Psoas muscle (tissue), 8 donors: ENCODE measurements at places on chromosomes 12 and 14. TPM values are rescaled to one million over a fixed set of nuclear protein-coding genes. Genes with fewer than 3 reads are reported as not detected.

MAP3K9 gene
- total RNA-seq = 4.1 TPM

DNA sequence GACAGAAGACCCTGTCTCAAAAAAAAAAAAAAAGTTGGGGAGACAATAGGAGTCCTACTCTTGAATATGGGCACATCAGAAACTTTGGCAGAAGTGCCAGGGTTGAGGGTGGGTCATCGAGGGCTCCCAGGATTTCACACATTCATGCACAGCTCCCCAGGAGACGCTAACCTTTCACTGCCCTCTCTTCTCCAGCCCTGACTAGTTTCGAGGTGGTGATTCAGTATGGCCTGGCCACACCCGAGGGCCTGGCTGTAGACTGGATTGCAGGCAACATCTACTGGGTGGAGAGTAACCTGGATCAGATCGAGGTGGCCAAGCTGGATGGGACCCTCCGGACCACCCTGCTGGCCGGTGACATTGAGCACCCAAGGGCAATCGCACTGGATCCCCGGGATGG is 29.4 kb upstream of the LRP1-AS start:
- H3K27ac ChIP-seq = no peak overlapping the region
- H3K27me3 ChIP-seq = no peaks in the 10 kb centered on the region
- no peaks in the 10 kb centered on the region for H3K4me1 ChIP-seq
- DNase-seq = no peak
- no peak overlapping the region for H3K4me3 ChIP-seq

KRT83 gene
- total RNA-seq = not detected

DNA sequence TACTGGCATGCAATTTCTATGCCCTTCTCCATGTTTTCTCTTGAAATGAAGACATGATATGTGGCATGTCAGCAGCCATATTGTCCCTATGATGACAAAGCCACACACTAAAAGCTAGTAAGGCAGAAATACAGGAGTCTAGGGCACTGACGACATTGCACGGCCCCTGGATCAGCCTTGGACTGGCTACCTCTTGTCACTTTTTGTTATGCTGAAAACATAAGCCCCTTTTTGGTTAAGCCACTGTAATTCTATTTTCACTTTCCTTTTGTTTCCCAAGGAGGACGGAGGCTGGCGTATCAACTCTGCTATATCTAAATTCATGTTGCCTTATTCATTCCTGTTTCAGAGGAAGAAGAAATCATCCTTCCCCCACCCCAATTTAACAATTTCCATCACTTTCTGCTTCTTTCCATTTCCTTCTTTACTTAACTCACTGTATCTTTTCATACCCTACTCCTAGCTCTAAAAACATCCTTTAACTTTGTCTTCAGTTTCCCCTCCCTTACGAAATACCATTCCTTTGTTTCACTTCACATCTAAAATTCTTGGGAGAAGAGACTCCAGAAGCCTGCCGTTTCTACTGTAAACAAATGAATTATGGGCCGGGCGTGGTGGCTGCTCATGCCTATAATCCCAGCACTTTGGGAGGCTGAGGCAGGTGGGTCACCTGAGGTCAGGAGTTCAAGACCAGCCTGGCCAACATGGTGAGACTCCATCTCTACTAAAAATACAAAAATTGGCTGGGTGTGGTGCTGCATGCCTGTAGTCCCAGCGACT is 364.1 kb downstream of the PCNX1 start:
- no peak for DNase-seq
- H3K4me3 ChIP-seq = no peak overlapping the region
- H3K36me3 ChIP-seq = no peaks in the 10 kb centered on the region
- no peaks in the 10 kb centered on the region for H3K4me1 ChIP-seq
- peaks cover 3% of the 10 kb centered on the region for H3K27me3 ChIP-seq
- no peak overlapping the region for H3K27ac ChIP-seq

GRCh38 chr14:91284146-91284790 is 39.8 kb upstream of the GPR68 start:
- DNase-seq = no peak
- H3K27me3 ChIP-seq = no peaks in the 10 kb centered on the region
- H3K27ac ChIP-seq = no peak overlapping the region
- H3K4me3 ChIP-seq = no peak overlapping the region
- H3K4me1 ChIP-seq = no peaks in the 10 kb centered on the region

GRCh38 chr14:106378191-106378590 is 851.8 kb downstream of the TMEM121 start:
- no peak overlapping the region for H3K4me3 ChIP-seq
- no peaks in the 10 kb centered on the region for H3K27me3 ChIP-seq
- H3K4me1 ChIP-seq = no peaks in the 10 kb centered on the region

GRCh38 chr12:24902511-24903328 is 46.2 kb downstream of the BCAT1 start:
- no peaks in the 10 kb centered on the region for H3K36me3 ChIP-seq
- H3K4me1 ChIP-seq = no peaks in the 10 kb centered on the region
- no peak overlapping the region for H3K27ac ChIP-seq
- peak overlapping the region; percentile 66 for H3K4me3 ChIP-seq
- H3K27me3 ChIP-seq = no peaks in the 10 kb centered on the region
- peak; percentile 55 for DNase-seq

DNA sequence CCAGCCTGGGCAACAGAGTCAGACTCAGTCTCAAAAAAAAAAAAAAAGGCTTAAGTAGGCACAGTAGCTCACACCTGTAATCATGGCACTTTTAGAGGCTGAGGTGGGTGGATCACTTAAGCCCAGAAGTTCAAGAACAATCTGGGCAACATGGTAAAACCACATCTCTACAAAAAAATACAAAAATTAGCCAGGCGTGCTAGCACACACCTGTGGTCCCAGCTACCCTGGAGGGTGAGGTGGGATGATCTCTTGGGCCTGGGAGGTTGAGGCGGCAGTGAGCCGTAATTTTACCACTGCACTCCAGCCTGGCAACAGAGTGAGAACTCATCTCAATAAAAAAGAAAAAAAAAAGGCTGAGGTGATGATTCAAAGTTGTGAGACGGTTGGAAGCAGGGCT is 9.1 kb upstream of the RESF1 start:
- DNase-seq = no peak
- H3K4me3 ChIP-seq = no peak overlapping the region
- no peaks in the 10 kb centered on the region for H3K36me3 ChIP-seq
- H3K4me1 ChIP-seq = no peaks in the 10 kb centered on the region
- H3K27me3 ChIP-seq = no peaks in the 10 kb centered on the region

RHEBL1 gene
- not detected for total RNA-seq

KRT77 gene
- not detected for total RNA-seq

DNA sequence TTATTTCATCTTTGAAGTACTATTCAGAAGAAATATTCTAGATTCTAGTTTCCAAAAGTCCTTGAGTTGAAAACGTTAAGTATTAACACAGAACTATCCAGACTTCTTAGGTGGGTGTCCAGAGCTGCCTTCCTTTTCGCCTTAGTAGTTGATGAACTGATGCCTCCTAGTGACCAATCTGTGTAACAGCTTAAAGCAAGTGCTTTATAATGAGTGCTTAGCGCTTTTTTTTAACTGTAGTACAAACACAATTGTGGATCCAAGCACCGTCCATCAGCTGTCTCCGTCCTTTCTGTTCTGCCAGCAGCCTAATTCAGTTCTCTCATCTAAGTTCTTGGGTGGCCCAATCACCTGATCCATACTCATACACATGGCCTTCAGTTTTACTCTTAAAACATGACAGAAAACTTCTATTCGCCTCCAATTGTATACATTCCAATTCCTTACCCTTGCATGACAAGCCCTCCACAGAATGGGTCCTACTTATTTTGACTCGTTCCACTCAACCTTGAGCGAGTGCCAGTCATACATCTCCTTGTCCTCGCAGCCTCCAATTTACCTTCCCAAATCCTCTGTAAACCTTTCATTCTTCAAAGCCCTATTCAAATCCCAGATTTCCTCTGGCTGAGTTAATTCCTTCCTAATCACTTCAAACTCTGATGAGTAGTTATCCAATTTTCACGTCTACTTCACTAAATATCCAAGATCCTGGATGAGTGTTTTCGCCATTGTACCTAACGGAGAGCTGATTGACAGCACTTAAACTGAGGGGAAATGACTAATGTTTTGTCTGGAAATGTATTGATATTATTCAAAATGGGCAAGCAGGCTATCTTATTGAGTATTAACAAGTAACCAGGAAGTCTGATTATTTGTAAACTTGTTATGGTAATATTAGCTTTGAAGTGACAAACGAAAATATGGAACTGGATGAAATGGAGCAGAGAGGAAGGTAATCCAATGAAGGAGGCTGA is 5.8 kb upstream of the PHLDA1 start:
- no peak for DNase-seq
- H3K36me3 ChIP-seq = no peaks in the 10 kb centered on the region
- H3K4me1 ChIP-seq = peaks cover 6% of the 10 kb centered on the region

DNA sequence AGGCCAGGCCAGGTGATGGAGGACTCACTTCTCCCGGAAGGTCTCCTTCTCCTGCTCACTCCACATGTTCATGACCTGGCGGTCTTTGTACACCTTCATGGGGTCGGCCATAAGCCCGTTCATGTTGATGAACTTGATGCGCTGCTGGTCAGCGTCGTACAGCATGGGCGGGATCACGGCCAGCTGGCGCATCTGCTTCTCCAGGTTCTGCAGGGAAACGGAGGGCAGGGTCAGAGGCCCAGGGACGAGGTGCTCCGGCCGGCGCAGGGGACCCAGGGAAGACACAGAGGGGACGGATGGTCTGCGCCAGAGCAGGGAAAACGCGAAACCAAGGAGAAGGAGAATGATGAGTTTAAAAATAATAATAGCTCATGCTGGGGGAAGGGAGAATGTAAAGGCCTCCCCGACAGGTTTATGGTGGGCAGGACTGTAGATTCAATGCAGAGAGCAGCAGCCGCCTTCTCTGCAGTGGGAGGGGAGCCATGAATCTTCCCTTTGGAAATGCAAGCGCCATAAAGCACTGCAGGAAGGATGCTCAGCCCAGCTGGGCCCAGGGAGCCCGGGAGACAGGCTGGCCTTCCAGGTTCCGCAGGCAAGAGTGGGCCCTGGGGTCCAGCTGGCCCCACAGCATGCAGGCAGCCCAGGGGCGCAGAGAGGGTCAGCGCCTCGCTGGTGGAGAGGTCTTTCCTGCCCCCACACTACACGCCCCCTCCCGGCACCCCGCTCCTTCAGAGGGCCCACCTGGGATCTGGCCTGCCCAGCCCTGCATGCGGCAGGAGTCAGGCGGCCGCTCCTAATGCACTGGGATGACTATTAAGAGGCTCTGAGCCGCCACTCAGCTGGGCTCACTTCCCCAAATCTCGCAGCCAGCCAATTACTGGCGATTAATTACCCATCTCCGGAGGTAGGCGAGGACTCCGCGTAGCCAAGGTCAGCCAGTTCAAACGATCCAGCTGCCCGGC is 132.0 kb downstream of the RFLNA start:
- H3K27ac ChIP-seq = no peak overlapping the region
- peaks cover 38% of the 10 kb centered on the region for H3K4me1 ChIP-seq
- DNase-seq = no peak
- H3K27me3 ChIP-seq = no peaks in the 10 kb centered on the region

NINJ2 gene
- total RNA-seq = 32.6 TPM

DNA sequence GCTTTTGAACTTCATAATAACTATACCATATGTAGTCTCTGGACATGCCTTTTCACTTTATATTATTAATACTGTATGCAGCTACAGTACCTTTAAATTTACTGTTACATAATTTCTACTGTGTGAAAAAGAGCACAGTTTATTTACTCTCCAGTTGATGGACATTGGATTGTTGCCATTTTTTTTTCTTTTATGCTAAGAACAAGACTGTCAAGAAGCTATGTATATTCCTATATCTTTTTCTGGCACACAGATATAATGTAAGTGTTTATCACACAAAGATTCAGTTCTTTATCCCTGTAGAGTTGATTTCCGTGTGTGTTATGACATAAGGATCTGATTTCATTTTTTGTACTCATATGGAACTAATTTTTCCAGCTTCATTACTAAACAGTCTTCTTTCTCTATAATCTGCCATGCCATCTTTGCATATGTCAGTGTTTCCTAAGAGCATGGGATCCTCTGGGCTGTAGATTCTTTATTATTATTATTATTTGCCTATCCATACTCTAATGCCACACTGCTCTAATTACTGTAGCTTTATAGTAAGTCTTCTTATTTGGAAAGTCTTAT is 593.0 kb upstream of the ATP2B1 start:
- no peaks in the 10 kb centered on the region for H3K4me1 ChIP-seq
- DNase-seq = no peak
- no peak overlapping the region for H3K4me3 ChIP-seq
- no peak overlapping the region for H3K27ac ChIP-seq
- H3K36me3 ChIP-seq = no peaks in the 10 kb centered on the region
